Activated CD8-positive, alpha-beta memory T cell treated with anti-CD3 and anti-CD28 coated beads for 24 hours (primary cell): ENCODE measurements at places on chromosomes 12 and 14.
A peak's percentile ranks its signal among the peaks of the same experiment; 100 is the strongest.

DNA sequence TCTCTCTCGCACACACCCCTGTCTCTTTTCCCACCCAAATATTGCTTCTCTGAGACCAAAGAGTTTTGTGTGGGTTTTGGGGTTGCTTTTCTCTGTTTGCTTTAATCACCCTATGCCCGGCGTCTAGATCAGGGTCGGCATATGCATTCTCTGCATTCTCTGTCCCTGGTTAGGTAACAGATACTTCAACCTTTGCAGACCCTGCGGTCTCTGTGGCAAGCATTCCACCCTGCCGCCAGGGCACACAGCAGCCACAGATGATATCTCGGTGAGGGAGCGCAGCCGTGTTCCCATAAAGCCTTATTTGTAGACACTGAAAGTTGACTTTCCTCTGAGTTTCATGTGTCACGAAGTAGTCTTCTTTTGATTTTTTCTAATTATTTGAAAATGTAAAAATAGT is 110.4 kb upstream of the FZD10 start:
- DNase-seq, result no peak

- no peak for DNase-seq
Observed at GRCh38 chr12:31234955-31235867, 90.7 kb downstream of the SINHCAF start.

DNA sequence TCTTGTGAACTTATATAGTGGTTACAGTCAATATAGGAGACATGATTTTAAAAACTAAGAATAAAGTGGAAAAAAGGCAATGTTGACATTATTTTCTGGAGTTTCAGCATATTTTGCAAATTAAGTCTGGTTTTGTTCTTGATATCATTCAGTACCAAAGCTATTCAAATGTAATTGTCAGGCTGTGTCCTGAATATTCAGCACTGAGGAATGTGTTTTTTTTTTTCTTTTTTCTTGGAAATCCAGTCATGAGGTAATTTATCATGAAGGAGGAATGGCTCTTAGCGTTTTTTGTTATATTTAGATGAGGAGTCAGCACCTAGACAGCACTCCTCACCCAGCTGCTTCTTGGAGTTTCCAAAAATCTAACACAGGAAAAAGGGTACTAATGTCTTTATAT is 225.5 kb downstream of the CCDC91 start:
- no peak for DNase-seq

DNA sequence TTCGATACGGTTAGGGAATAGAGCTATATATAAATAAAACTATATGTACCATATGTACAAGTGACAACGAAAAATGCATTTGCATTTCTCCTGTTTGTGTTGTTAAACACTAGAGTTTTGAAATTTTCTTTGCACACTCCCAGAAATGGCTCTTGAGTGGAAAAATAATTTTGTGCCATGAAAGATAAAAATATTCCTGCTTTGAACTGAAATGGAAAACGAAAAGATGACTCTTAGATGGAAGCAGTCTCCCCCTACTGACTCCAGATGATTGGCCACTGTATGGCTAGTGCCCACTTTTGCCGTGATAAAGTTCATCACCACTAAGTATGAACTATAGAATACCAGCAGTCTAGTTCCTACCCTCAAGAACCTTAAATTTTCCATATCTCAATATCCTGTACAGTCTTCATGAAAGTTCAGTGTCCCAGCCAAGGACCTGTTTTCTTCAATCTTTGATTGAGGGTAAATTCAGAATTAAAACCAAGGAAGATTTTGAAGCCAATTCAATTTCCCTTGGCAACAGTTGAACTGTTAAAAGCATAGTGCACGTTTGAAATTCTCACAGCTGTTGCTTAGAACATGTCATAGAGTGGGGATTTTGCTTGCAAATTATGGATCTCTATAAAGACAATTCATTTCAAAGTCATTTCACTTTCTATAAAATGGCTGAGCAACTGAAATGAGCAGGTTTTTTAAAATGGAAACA is 1.6 kb upstream of the PPP2R5E start:
- DNase-seq, result no peak

DNA sequence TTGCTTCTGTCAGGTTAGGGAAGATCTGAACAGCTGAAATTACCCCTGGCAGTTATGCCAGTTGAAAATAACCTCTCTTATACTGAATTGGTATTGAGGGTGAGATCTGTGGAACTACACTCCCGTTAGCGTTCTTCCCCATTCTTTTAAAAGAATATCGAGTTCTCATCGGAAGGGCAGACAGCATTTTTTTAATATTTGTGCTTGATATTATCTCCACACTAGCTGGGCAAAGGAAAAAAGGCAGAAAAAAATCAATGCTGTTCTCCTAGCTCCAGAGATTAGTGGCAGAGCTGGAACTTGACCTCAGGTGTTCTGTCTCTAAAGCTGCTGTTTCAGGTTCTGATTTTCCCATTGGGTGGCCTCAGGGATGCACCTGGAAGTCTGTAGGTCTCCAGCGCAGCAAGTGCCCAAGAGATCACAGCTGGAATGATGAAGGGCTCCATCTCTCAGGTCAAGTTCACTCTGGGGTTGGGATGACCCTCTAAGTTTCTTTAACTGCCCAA is 67.5 kb downstream of the SLC38A1 start:
- no peak for DNase-seq

DNA sequence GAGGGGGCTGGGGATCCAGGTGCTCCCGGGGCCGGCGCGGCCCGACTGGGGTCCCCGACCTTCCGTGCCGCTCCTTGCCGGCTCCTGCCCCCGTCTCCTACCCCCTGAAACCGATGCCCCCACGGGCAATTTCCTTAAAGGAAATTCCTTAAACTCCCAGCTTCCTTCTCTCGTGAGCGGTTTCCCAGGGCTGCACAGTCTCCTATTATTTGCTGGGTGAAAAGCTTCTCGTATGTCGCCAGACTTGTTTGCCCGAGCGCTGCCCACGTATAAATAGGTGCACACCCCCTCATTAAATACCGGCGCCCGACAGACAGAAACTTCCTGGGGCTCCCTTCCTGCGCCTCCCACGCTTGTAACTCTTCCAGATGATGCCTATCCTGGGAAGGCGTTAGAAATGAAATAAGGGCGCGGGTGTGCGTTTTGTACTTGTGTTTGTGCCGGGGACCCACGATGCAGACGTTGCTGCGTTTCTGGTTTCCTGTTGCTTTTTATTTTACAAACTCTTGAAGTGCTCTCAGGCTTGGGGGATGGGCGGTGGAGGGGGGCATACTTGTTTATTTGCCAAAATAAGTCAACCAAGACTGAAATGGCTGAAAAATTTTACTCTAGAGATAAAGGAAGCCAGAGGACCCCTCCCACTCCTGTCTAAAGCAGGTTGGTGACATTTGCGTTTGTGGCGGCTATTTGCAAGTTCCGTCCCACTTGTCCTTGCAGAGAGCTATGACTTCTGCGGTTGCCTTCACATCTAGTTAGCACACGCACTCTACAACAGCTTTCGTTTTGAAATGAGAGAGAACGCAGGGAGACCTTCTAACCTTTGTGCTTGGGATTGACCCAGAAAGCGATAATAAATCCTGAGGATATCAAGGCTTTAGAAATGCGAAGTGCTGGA is 1.0 kb downstream of the HIP1R start:
- DNase-seq, result peak; percentile 75

DNA sequence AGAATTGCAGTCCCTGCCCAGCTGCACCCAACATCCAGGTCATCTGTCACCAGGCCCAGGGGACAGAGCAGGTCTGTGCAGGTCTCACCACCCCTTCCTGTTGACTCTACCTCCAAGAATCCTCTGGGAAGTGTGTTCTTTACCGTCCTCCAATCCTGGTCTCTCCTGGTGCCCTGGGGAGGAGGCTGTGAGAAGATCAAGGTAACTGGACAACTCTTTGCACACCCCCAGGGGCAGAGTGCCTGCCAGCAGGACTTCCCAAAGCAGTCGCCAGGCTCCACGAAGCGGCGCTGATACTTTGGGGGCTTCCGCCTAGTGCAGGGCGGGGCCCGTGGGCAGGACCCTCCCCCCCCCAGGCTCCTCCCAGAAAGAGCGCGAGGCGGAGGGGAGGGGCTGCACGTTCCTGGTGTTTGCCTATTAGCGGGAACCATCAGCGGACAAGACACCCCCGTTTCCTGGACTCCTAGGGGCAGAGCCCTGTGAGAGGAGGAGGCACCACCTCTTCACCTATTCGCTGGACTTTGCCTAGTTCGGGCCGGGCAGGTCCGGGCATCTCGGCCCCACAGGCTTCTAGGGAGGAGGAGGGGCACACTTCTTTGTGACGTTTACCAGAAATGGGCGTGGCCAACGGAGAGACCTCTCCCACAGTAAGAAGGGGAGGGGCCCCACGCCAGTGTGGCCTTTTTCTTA is 918.0 kb downstream of the AACS start:
- no peak for DNase-seq

- DNase-seq, result no peak
Observed at GRCh38 chr12:92473564-92473963, 229.2 kb upstream of the PLEKHG7 start.

DNA sequence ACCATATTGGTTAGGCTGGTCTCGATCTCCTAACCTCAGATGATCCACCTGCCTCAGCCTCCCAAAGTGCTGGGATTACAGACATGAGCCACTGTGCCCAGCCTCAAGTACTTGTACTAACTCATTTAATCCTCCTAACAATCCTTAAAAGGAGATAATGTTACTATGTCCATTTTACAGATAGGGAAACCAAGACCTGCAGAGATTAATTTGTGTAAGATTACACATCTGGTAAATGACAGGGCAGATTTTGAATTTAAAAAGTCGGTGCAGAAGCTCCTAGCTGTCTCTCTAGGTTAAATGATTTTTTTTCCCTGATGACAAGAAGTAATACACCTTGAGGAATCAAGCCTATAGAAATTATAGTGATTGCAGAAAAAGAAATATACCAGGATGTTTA is 13.7 kb upstream of the HECTD1 start:
- no peak for DNase-seq

- DNase-seq, result no peak
Observed at GRCh38 chr12:91093341-91093740, 18.0 kb downstream of the LUM start.

- no peak for DNase-seq
Observed at GRCh38 chr12:122366685-122367475, 55.6 kb downstream of the CLIP1 start.

DNA sequence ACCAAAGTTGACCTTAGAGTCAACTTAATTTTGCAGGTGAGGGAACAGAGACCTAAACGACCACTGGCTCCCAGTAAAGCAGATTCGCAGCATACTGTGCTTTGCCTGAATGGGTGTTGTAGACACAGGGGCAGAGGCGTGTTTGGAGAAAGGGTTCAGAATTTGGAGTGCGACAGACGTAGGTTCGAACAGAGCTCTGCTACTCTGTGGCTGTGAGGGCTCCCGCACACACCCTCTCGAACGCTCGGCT is 243 bp upstream of the TOMM20L start:
- no peak for DNase-seq

GRCh38 chr12:28742791-28743190 is 406.3 kb upstream of the FAR2 start:
- DNase-seq, result no peak

GRCh38 chr12:26608706-26609105 is 224.3 kb downstream of the ITPR2 start:
- no peak for DNase-seq

- DNase-seq, result no peak
Observed at GRCh38 chr12:77402716-77403115, 337.3 kb upstream of the E2F7 start.

- DNase-seq, result no peak
Observed at GRCh38 chr14:104119119-104119487, 19.3 kb upstream of the KIF26A start.

DNA sequence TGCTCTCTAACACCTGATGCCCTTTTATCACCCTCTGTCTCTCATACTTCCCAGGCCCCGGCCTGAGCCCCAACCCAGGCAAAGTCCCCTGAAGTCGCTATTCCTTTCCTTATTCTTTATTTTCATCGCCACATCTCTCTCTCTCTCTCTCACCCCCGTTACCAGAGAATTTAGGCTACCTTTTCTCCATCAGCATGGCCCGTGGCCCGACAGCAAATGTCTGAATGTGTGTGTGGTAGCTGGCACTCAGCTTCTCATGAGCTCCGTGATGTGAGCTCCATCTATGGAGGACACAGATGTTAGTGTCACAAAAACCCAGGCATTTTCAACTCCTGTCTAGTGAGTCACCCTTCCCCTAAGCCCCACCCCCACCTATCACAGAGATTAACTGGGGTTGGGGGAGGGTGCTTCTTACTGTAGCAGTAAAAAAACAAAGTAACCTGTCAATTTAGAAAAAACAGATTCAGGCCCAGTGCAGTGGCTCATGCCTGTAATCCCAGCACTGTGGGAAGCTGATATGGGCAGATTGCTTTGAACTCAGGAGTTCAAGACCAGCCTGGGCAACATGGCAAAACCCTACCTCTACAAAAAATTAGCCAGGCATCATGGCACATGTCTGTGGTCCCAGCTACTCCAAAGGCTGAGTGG is 53.8 kb downstream of the VCPKMT start:
- DNase-seq, result peak; percentile 86

DNA sequence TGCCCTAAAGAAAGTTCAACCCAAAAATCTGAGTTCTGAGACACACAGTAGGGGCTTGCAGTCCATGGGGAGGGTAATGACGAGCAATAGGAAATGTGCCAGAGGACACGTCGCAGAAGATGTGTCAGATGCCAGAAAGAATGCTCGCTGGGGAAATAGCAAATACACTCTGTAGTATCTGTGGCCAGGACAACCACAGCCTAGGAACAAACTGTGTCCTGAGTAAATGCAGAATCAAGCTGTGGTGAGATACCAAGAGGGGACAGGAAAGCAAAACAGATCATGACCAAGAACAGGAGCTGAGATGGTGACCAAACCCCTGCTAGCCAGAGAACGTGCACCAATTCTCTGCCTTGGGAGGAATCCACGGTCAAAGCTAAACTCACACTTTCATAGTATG is 9.1 kb downstream of the CRACR2A start:
- no peak for DNase-seq

DNA sequence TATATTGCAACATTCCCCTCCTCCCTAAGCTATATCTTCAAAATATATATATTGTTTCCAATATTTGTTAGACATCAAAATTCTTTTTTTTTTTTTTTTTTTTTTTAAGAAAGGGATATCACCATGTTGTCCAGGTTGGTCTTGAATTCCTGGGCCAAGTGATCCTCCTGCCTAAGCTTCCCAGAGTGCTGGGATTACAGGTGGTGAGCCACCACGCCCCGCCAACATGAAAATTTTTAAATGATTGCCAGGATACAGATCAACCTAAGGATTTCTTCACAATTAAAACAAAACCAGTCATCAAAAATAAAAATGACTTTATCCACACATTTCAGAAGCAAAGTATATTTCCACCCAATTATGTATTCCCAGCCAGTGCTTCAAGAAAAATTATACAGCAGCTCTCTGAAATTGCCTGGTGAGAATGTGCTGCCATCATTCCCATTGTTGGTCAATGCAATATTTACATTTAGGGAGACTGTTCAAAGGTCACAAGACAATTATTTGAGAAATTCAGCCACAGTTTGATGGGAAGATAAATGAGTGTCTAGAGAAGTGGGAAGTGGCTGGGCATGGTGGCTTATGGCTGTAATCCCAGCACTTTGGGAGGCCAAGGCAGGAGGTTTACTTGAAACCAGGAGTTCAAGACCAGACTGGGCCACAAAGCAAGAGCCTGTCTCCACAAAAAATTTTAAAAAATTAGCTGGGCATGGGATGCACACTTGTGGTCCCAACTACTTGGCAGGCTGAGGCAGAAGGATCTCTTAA is 141.7 kb upstream of the AMIGO2 start:
- no peak for DNase-seq
